Amygdala (tissue), 56 donors: ENCODE measurements at places on chromosomes 2 and 18.

GRCh38 chr2:106700616-106701015 lies 185.4 kb downstream of the ST6GAL2 start:
- no peak for DNase-seq

DNA sequence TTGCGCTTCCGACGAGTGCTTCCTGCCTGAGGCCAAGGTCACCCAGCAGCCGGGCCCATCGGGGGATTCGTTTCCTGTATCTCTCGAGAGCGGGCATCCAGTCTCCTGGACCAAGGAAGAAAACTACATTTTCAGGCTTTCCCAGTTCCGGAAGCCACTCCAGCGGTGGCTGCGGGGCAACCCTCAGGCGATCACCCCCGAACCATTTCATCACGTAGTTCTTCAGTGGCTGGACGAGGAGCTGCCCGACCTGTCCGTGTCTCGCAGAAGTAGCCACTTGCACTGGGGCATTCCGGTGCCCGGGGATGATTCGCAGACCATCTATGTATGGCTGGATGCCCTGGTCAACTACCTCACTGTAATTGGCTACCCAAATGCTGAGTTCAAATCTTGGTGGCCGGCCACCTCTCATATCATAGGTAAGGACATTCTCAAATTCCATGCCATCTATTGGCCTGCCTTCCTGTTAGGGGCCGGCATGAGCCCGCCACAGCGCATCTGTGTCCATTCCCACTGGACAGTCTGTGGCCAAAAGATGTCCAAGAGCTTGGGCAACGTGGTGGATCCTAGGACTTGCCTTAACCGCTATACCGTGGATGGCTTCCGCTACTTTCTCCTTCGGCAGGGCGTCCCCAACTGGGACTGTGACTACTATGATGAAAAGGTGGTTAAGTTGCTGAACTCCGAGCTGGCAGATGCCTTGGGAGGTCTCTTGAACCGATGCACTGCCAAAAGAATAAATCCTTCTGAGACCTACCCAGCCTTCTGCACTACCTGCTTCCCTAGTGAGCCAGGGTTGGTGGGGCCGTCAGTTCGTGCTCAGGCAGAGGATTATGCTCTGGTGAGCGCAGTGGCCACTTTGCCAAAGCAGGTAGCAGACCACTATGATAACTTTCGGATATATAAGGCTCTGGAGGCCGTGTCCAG lies 1.0 kb downstream of the MARS2 start:
- DNase-seq = no peak

- no peak for DNase-seq
These were observed 348.4 kb upstream of the REG3G start for GRCh38 chr2:78676921-78677696.

DNA sequence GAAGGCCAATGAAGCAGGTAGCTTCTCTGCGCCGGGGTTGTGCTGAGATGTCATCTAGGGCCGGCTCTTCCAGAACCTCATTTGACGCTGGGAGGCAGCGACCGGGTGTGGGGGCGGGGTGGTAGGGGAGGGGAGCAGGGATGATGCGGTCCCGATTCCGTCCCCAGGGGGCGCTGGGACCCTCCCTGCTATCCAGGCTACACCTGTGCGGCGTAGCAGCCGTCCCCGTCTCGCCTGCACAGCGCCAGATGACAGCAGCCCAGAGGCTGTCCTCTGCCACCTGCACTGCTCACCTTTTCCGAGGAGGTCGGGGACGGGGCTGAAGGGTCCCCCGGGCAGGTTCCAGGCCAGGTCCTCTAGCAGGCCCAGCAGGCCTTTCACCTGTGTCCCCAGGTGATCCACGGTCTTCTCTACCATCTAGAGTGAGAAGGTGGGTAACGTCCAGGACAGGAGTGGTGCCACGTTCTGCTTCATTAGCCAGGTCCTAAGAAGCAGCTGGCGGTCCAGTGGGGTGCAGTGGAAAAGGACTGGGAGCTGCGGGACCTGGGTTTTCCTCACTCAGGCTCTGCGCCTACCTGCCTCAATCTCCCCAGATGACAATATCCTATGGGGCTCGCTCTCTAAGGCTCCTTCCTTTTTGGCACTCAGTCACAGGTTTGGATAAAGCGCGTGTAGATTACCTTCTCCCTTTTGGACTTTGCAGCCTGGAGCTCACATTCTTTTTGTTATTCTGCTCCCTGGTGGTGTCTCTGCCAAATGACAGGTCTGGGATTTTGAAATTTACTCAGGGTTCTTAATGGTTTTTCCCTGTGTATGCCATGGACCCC lies 56.0 kb upstream of the RAB6C start:
- peak; percentile 34 for DNase-seq

- no peak for DNase-seq
These were observed 154.6 kb downstream of the ZNF516 start for GRCh38 chr18:76340410-76340809.

DNA sequence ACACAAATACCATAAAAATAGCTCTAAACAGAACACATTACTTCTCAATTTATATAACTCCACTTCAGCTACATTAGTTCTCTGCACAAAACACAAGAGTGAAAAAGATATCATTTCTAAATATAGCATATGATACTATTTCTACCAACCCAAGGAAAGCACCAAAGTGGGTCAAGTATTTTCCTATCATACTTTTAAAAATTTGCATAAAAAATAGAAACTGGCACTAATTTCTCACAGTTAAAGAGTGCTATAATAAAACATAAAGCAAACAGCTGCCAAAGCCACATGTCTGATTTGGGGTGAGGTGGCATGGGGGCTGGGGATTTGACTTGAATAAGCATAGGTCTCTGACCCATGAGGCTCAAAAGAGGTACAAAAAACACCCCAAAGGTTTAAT lies 61.5 kb downstream of the BARD1 start:
- DNase-seq = no peak

- DNase-seq = no peak
These were observed 384.3 kb upstream of the SYT4 start for GRCh38 chr18:43661570-43661969.

- no peak for DNase-seq
These were observed 9.1 kb upstream of the MALT1 start for GRCh38 chr18:58662118-58662517.

- DNase-seq = no peak
These were observed 547.3 kb upstream of the FANCL start for GRCh38 chr2:58788402-58788801.

DNA sequence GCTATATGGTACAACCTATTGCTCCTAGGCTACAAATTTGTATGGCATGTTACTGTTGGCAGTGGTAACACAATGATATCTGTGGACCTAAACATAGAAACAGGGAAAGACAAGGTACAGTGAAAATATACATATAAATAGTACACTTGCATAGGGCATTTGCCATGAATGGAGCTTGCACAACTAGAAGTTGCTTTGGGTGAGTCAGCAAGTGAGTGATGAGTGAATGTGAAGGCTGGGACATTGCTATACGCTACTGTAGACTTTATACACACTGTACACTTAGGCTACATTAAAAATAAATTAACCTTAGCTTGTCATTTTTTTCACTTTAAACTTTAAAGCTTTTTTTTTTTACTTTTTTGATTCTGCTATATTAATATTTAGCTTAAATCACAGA lies 500.0 kb upstream of the SETBP1 start:
- no peak for DNase-seq
